Fibroblast of lung (primary cell): ENCODE measurements at places on chromosomes 2 and 18.

- peak; percentile 57 for DNase-seq
These were observed 12.3 kb downstream of the CRIM1 start for GRCh38 chr2:36367895-36368353.

GRCh38 chr2:118112771-118113334, 24.6 kb downstream of the INSIG2 start:
- DNase-seq = peak; percentile 88

DNA sequence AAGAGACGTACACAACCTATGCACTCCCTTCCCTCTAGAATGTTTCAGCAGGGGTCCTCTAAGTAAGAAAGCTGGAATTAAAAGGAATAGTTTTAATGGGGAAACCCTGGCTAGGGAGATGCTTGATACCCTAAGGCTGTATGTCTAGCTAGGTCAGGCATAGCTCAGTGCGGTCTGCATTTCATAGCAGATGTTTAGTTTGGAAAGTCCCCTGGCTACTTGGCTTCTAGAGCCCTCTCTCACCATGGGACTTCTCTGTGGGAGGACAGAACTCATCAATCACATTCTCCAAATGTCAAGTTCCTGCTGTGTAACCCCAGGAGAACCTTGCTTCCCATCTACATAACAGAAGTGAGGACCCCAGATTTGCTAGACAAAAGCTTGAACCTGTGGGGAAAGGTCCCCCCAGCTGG, 24.1 kb upstream of the ANXA4 start:
- peak; percentile 81 for DNase-seq

DNA sequence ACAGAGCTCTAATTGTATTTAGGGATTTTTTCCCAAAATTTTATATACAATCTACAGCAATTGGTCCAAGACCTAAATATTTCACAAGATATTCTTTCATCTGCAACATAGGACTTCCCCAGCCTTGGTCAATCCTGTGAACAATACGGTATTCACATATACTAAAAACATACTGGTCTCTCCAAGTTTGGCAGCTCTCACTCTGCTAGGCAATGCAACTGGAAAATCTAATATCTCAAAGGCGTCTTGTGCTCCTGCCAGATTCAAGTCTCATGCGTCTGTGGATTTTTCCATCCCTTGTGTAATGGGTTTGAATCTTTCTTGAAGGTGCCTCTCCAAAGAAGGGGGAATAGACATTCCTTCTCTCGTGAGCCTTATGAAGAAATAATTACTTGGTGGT, 27.4 kb upstream of the MBOAT2 start:
- peak; percentile 33 for DNase-seq

GRCh38 chr18:32381761-32382160, 88.9 kb downstream of the GAREM1 start:
- no peak for DNase-seq

DNA sequence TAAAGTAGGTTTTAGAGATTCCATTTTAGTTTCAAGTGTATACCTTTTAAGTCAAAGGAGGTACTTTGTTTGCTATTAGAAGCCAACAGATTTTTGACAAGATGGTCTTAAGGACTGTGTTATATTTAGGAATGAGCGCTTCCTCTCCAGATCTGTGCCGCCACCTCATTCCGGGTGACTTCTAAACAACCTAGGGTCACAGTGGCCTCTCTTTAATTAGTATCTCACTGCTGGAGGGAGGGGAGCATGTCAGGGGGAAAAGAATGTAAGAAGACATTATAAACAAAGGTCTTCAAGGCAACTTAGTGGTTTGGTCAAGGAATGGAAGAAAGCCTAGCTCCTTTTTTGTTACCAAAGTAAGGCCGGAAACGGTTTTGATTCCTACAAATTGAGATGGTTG, 67.0 kb downstream of the RBMS1 start:
- no peak for DNase-seq

DNA sequence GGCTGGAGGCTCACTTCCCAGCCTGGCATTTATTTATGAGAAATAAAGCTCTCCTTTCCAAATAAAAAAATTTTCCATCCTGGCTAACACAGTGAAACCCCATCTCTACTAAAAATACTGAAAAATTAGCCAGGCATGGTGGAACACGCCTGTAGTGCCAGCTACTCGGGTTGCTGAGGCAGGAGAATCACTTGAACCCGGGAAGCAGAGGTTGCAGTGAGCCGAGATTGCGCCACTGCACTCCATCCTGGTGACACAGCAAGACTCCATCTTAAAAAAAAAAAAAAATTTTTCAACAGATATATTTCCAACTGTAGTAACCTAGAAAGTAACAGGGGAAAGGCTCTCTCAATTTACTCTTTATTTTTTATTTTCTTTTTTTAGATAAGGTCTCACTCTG, 6.1 kb upstream of the PCBP1 start:
- DNase-seq = no peak

- no peak for DNase-seq
These were observed 13.3 kb upstream of the CAPN13 start for GRCh38 chr2:30820381-30821055.
